MG63 (cell line): ENCODE measurements at places on chromosomes 6 and 20. TPM values are rescaled to one million over a fixed set of nuclear protein-coding genes. Genes with fewer than 3 reads are reported as not detected.

The TMEM14A gene
- total RNA-seq = 279 and 387 TPM in 2 replicates

The SYTL3 gene
- total RNA-seq = 7.7 and 8.9 TPM in 2 replicates

The LAMA4 gene
- total RNA-seq = 13.0 and 52.1 TPM in 2 replicates

The PBOV1 gene
- not detected in 2 replicates for total RNA-seq

The ZC3H12D gene
- total RNA-seq = 0.03 TPM in 1 of 2 replicates, not detected in the other

The SAMD10 gene
- total RNA-seq = 0.07 and 3.9 TPM in 2 replicates

The TSBP1 gene
- total RNA-seq = not detected in 2 replicates

The UBD gene
- not detected in 2 replicates for total RNA-seq

The CEBPB gene
- 22.5 and 46.5 TPM in 2 replicates for total RNA-seq

The MACROD2 gene
- total RNA-seq = 0.66 TPM in 1 of 2 replicates, not detected in the other

The PSORS1C1 gene
- not detected in 2 replicates for total RNA-seq

The SUMO4 gene
- total RNA-seq = 8.4 TPM in 1 of 2 replicates, not detected in the other

The HSP90AB1 gene
- 5,432 and 5,573 TPM in 2 replicates for total RNA-seq

The PNPLA1 gene
- total RNA-seq = not detected in 2 replicates
